ENCODE measurements at places on chromosomes 7 and 10.

DNA sequence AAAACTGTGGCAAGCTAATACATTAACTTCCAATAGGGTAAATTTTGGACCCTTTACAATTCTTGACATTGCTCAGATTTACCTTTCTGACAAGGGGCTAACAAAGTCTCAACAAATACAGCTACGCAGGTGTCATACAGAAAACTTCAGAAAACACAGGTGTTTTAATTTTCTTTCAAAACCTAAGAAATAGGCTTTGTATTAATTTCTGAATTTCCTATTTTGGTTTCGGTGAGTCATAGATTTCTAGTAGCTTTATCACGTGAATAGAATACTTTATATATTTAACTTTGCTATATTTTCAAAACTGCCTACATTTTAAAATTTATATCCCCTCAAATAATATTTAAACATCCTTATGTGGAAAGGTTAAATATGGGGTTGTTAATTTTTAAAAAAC, 215.3 kb downstream of the DGKB start:
- no peak for DNase-seq

GRCh38 chr7:101702362-101702850, 73.3 kb upstream of the MYL10 start:
- no peak for DNase-seq

DNA sequence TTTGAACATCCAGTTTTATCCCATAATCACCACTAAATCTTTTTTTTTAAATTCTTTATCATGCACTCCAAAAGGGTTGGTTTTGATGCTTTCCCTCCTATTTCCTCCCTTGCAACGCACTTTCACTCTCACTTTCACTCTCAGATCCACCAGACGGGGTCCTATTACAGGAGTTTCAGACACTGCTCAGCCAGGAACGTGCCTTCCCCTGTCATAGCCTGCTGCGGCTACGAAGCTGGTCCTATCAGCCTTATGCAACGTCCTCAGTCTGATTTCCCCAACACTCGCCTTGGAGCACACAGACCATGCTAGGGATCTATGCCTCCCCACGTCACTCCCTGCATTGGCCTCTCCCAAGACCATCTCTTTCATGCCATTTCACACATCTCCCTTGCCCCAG, 23.4 kb downstream of the ZPBP start:
- no peak for DNase-seq

DNA sequence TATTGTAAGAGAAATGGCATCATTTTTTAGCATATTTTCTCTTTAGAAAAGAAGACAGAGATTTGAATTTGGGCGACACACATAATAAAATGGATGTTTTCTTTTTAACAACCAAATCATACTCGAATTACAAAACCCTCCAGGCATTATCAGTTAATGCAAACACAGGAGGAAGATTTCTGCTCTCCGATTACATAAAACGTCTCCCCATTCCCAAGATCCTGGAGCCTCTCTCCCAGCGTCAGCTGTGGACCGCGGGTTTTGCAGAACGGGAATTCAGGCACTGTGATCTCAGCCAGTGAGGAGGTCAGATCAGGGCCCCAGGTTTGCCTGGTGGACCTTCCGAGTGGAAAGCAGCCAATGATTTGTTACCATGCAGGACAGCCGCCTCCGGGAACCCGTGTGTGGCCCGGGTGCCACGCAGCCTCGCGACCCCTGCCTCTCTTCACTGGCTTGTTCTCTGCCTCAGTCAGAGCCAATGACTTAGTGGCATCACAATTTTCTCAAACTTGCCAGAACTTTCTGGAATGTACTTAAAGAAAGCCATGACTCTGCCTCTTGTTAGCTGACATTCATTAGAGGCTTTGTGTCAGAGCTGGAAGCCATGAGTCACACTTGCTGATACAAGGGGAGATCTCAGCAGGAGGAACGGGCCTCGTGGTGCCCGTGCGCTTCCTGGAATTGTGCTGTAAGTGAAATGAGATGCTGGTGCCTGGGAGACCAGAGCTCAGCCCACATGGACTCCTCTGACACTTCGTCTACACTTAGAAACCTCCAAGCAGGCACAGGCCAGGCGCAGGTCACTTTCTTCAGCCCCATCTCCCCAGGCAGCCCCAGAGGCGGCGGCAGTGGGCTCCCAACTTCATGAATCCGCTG, 246.1 kb downstream of the KLF6 start:
- DNase-seq: no peak

DNA sequence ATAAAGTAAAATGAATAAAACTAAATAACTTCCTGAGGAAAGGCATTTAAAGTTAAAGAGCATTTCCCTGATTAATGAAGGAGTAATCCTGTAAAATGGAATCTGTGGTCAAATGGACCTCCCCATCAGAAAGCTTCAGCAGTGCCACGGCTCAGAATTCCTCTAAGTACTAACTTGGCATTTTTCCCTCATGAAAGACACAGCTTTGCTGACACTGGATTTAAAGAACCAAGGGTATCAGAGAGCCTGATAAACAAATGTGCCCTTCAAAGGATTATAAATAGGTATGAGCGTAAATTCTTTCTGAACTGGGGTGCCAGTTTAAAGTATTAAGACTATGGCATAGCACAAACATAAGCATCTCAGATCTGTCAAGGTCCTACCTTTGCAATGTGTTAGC, 24.2 kb upstream of the RNF148 start:
- no peak for DNase-seq

GRCh38 chr10:12191715-12192114, 4.0 kb downstream of the NUDT5 start:
- no peak for DNase-seq

DNA sequence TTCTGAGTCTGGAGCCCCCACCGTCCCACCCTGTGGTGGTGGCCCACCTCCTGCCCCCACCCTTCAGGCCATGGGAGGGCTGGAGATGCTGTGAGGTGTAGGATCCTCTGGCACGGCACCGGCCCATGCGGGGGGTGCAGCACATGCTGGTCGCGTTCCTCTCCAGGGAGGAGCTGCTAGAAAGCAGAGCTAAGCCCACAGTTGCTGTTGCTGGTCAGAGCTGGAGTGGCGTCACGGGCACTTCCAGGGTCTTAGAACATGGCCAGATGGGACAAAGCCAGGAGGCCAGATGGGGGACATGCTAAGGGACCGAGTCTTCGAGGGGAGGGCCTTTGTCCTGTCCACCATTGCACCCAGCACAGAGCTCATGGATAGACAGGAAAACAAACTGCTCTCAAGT, 21.6 kb downstream of the AGAP3 start:
- DNase-seq: no peak

GRCh38 chr7:148625342-148625741, 34.8 kb downstream of the C7orf33 start:
- no peak for DNase-seq

DNA sequence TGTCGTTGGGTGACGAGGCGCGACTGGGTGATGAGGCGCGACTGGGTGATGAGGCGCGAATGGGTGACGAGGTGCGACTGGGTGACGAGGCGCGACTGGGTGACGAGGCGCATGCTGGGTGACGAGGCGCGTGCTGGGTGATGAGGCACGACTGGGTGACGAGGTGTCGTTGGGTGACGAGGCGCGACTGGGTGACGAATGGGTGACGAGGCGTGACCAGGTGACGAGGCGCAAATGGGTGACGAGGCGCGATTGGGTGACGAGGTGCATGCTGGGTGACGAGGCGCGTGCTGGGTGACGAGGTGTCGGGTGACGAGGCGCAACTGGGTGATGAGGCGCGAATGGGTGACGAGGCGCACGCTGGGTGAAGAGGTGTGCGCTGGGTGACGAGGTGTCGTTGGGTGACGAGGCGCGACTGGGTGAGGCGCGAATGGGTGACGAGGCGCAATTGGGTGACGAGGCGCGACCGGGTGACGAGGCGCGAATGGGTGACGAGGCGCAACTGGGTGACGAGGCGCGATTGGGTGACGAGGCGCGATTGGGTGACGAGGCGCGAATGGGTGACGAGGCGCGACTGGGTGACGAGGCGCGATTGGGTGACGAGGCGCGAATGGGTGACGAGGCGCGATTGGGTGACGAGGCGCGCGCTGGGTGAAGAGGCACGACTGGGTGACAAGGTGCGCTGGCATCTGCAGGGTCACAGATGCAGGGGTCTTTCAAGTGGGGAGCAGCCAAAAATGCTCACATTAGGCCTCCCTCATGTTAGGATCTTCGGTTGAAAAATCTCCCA, 7.9 kb upstream of the NOM1 start:
- DNase-seq: no peak

- no peak for DNase-seq
Observed at GRCh38 chr10:5776136-5776880, 36.9 kb downstream of the GDI2 start.

DNA sequence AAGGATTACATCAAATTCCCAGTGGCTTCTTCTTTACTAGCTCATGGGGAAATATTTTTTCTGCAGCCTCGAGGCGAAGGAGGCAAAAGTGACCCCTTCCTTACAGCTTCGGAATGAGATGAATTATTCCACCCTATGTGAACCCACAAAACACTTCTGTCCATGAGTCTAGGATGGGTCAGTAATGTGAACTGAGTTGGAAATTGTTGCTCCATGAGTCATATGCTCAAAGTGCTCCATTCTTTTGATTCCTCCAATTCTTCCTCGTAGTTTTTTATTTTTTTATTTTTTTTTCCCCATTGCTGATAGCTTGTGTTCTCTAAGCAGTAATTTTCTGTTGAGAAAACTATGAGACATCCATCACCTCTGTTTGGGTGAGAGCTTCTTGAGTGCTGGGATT, 31.7 kb upstream of the FAM204A start:
- no peak for DNase-seq

GRCh38 chr10:119908166-119908565, 15.6 kb downstream of the SEC23IP start:
- no peak for DNase-seq

DNA sequence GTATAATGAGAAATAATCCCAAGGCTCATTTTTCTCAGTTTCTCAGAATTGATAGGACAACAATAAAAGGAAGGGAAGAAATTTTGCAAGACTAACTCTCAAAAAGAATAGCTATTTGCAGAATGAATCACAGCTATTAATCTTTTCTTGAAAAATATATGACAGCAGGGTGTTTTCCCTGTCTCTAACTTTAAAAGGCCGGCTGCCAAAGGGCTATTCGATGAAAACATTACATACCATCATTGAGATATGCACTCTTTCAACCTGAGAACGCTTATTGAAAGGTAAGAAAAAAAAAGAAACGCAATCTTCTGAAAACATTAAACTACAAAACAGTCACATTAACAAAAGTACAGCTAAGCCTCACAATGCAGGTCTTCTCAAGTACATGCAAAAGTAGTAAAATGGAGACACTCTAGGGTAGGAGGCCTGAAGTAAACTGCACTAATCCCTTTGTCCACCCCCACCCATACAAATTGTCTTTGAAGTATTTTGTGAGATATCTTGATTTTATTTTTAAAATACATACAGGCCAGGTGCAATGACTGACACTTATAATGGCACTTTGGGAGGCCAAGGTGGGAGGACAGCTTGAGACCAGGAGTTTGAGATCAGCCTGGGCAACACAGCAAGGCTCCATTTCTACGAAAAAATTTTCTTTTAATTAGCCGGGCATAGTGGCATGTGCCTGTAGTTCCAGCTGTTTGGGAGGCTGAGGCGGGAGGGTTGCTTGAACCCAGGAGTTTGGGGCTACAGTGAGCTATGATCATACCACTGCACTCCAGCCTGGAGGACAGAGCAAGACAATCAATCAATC, 83.0 kb downstream of the PARD3 start:
- no peak for DNase-seq

- no peak for DNase-seq
Observed at GRCh38 chr7:44264221-44264931, 61.0 kb downstream of the CAMK2B start.

- no peak for DNase-seq
Observed at GRCh38 chr7:4845740-4846142, 16.1 kb downstream of the PAPOLB start.

- no peak for DNase-seq
Observed at GRCh38 chr7:24504040-24504439, 69.2 kb upstream of the PALS2 start.

DNA sequence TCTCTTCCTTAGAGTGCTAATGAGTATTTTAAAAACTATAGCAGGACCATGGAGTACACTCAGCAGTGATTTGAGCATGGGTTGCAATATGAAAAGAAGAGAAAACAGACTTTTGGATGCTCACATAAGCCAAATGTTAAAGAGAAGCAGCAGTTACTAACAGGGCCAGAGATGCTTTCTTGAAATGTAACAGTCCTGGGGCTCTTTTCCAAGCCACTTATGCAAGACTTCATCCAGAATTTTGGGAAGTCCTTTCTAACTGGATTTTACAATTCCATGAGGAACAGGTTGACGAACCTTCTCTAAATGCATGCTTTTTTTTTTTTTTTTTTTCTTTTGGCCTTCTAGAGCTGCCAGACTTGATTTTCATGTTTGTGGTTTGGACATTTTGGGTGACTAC, 282.0 kb downstream of the SEC23IP start:
- DNase-seq: no peak

DNA sequence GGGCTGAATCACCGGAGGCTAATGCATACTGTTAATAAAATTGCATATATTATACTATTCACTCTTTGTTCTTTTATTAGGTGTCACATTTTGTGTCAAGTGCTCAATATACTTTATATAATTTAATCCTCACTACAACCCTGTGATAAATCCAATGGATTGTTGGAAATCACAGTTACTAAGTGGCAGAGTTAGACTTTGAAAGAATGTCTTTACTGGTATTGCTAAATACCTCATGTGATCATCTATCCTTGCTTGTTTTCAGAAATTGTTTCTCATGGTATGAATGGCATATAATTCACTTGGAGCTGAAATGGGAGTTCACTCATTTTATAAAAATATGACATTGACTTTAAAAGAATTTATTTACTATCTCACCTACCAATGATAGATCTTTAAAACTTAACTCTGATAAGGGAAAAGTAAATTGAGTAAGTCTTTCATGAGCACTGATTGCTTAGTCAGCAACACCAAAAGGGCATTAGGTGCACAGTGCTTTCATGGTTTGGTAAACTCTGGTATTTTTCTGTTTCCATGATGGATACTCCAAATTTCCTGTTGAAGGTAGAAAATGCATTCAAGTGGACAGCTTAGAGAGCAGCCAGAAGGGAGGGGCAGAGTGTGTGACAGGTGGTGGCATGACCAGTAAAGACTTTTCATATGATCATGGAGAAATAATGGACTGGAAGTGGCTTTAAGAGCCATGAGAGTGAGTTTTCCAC, 22.6 kb downstream of the ENKUR start:
- no peak for DNase-seq

- DNase-seq: no peak
Observed at GRCh38 chr7:137975768-137976167, 26.1 kb downstream of the CREB3L2 start.

DNA sequence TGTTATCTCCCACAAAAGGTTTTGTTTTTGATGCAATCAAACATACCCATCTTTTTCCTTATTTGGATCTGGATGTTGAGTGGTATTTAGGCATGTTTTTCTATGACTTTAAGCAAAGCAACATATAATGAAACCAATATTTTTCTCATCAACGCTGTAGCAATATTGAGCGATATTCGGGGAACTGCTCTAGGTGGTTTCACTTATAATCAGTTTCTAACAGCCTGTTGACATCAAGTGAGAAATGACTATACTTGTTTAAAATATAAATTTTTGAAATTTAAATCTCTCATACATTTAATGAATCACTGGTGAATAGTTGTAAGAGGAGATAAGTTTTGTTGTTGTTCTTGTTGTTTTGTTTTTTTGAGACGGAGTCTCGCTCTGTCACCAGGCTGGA, 52.8 kb upstream of the CCAR1 start:
- no peak for DNase-seq
